ENCODE measurements at places on chromosomes 2 and 18.

- no peak for DNase-seq
Observed at GRCh38 chr2:192307530-192307929, 112.8 kb upstream of the TMEFF2 start.

- no peak for DNase-seq
Observed at GRCh38 chr2:150859877-150860276, 372.4 kb upstream of the RND3 start.

- no peak for DNase-seq
Observed at GRCh38 chr2:1614564-1614963, 129.8 kb downstream of the PXDN start.

DNA sequence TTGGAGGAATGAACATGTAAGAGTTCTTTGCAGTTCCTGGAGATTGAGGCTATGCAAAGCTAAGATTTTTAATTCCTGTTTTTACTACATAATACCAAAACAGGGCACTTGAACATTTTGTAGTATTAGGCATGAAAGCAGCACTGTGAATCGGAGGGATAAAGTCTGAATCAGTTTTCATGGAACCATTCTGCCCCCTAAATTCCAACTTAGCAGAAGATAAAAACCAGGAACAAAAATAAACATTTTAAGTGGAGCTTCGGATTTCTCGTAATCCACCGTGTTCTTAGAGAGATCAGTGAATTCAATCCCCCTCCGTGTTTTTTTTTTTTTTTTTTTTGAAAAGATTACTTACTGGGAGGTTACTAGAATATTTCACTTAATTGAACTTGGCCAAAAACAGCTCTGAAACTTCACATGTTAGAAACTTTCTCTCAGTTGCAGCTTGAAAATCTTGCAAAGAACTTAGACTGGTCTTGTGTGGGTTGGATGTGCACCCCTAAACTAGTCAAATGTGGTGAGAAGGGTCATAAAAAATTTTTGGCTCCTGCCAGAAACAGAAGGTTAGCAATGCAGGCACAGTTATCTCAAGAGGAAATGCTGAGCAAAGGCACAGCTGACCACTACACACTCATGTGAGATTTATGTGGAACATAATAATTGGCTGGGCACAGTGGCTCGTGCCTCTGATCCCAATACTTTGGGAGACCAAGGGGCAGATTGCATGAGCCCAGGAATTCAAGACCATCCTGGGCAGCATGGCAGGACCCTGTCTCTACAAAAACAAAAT lies 145.4 kb upstream of the RNF152 start:
- no peak for DNase-seq

DNA sequence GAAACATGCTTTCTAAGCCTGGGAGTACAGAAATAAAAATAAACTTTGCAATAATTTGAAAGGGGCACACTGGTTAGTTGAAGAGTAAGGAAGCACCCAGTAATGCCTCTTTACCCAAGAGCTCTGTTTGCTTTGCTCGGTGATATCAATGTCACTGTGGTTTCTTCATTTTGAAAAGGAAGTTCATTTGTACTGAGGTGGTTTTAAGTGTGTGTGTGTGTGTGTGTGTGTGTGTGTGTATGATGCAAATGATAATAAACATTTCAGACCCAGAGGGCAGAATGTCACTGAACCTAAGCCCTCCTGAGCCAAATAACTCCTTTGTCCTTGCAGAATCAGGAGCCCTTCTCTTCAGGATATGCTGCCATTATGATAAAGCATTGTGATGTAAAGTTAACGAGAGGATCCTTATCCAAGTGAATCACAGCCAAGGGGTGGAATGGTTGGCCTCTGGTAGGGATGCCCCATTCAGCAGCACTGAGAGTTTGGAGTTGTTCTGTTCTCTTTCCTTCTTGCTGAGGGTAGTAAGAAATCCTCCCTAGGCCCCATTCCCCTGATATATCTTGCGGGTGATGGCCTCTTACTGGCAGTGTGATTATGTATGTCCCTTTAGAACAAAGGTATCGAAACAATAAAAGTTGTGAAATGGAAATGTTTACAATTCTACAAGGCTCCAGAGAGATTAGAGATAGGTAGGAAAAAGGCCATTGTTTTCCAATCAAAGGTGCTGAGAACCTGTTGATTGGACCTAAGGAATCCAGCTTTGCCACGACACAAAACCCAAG lies 7.6 kb downstream of the ITGA6 start:
- no peak for DNase-seq

DNA sequence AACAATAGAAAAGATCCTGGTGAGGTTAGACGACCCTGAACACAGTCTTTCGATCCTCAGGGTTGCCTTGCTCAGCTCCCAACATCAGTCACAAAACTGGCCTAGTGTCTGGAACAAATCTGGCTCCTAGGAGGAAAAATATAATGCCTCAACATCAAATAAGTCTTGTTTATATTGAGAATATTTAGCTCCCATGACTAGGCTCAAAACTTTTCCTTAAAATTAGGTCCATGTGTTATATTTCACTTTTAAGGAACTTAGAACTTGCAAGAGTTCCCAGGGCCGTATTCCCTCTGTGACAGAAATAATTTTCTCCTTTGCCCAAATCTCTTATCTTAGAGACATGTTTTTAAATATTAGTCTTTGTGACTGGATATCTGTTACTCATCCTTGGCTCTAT lies 819.7 kb upstream of the ZEB2 start:
- DNase-seq, result no peak

- DNase-seq, result no peak
Observed at GRCh38 chr2:20482725-20483124, 35.9 kb downstream of the RHOB start.

DNA sequence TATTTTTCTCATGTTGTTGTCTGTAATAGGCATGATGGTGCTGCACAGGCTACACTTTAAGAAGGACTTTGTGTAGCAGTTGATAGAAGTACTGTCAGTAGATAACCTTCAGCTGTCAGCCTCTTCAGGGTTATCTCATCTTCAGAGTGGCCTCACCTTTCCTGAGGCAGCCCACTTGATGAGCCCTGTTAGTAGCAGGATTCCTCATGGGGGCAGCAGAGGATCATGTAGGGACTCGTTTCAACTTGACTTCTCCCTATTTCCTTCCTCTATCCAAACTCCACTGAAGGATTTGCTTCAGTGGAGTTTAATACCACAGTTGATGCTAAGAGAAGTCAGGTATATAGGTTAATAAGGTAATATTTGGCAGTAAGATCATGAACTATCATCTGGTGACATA lies 530.3 kb upstream of the FSIP2 start:
- DNase-seq, result no peak

GRCh38 chr2:54149638-54150441 lies 34.4 kb downstream of the ACYP2 start:
- no peak for DNase-seq
